ENCODE measurements at places on chromosomes 3 and 15.

GRCh38 chr15:45399381-45400212 is 21.3 kb upstream of the GATM start:
- peak; percentile 60 for DNase-seq

DNA sequence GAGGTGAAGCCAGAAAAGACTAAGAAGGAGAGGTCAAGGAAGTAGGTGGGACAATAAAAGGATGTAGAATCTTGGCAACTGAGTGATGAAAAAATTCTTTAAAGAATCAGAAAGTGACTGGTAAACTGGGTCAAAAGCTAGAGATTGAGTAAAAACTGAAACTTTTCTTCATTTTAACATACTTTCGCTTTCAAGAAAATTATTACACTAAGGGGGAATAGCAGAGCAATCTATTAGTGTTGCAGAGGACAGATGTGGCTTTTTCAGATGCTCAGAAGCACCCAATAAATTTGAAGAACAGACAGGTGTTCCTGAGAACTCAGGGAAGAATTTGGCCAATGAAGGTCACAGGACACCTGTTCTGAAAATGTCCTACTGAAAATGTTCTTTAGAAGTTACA is 805.4 kb upstream of the ALCAM start:
- no peak for DNase-seq

DNA sequence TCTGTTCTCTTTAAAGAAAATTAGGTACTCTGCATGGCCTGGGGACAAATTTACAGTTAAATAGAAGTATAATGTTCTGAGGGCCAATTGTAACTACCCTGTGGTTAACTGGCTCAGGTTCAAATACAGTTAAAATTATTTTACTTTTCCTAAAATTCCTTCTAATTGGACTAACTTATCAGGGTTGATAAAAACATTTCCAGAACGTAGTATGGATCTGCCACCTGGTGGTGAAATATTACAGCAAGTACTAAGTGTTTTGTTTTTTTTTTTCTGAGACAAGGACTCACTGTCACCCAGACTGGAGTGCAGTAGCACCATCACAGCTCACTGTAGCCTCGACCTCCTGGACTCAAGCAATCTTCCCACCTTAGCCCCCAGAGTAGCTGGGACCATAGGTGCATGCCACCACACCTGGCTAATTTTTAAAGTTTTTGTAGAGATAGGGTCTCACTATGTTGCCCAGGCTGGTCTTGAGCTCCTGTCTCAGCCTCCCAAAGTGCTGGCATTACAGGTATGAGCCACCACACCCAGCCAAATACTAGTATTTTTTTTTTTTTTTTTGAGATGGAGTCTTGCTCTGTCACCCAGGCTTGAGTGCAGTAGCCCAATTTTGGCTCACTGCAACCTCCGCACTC is 29.2 kb downstream of the NEO1 start:
- DNase-seq = peak; percentile 47

- no peak for DNase-seq
Observed at GRCh38 chr3:150394606-150395005, 13.5 kb upstream of the TSC22D2 start.

GRCh38 chr3:127736801-127737539 is 64.2 kb downstream of the ABTB1 start:
- DNase-seq = no peak

GRCh38 chr15:80989081-80989517 is 520 bp downstream of the MESD start:
- no peak for DNase-seq

DNA sequence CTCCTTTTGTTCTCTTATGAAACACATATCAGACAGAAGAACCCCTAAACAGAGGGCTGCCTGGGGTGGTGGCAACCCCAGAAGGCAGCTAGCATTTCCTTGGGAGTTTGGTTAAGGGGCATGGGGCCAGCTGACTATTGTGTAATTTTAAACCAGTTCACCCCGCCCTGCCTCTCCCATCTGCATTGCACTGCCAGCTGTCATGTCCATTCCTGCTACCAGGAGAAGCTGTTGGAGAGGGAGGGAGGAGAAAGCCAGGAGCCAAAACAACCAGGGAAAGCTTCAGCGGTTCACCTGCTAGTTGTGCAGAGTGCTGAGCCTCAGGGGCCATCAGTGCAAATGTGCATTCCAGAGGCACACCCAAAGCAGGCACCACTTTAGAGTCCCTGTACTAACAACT is 47.6 kb upstream of the ATP1B3 start:
- no peak for DNase-seq

DNA sequence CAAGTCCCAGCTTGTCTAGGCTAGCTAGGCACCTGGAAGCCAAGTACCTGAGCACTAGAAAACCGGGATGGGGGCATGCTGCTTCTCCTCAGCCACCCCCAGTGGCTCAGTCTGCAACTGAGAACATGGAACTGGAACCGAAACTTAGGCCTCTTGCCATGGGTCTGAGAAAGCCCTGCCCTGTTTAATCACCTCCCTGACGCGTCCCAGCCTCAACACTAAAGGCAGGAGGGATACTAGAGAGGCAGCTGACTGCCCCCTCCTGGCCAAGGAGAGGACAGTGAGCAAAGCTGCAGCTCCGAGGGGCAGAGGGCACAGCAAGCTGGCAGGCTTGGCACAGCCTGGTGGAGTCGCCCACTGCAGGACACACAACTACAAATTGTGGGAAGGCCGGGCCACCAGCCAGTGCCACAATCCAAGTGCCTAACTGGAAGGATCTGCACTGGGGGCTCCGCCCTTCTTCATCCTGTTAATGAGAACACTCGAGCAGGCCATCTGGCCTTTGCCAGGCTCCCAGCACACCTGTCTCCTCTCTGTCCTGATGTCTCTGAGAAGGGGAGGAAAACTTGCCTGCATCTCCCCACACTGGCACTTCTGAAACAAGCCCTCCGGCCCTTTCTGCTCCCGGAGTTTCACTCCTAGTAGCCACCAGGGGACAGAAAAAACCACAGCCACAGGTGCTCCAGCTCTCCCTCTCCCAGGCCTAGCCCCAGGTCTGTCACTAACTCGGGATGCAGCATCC is 53.7 kb downstream of the BDH1 start:
- DNase-seq = no peak

DNA sequence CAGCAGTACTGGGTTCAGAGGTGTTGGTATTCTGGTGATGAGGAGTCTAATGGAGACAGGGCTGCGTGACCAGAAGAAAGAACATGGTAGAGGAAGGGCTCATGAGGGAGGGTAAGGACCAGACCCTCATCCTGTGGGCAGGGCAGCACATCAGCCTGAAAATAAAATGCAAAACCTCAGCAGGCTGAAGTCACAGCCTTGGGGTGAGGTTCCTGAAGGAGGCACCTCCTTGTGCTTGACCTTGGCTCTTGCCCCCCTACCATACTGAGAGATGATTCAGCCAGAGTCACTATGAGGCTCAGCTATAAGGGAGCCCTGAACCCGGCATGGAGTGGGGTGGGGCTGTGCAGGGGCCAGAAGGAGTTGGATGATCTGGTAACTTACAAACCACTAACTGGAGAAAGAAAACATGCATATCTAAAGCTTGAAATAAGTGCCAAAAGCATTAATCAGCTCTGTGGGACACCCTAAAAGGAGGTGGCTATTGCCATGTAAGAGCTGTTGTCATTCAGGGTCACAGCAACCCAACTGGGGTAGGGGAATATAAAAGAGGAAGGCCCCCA is 60.2 kb downstream of the CORO2B start:
- no peak for DNase-seq

- DNase-seq = peak; percentile 72
Observed at GRCh38 chr3:182683453-182683852, 109.9 kb upstream of the ATP11B start.

GRCh38 chr3:105253225-105253624 is 113.5 kb upstream of the ALCAM start:
- no peak for DNase-seq

- no peak for DNase-seq
Observed at GRCh38 chr15:27937851-27938250, 161.3 kb downstream of the OCA2 start.

DNA sequence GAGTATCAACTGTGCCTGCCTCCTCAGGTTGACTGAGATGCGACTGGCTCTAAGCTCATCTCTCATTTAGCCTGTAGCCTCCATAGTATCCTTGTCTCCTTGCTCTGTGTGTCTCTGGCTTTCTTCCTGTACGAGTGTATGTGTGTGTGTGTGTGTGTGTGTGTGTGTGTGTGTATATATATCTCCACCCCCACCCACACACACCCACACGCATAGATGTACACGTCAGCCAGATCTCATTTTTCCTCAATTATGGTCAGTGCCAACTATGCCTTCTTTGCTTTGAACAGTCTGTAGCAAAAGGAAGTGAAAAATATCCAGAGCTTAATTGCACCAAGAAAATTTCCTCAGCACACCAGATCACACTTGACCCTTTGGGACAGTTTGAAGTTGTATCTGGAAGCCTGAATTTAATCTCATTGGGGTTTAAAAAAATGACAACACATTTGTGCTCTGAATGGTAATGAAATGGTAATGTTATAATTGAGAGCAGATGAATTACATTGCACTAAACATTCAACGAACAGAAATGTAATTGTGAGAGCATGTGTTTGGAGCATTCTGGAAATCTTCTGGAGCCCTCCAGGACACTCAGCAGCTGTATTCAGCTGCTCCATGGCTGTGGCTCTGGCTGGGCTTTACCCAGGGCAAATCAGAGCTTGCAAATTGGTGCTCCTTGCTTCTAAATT is 63.6 kb downstream of the RYR3 start:
- no peak for DNase-seq

DNA sequence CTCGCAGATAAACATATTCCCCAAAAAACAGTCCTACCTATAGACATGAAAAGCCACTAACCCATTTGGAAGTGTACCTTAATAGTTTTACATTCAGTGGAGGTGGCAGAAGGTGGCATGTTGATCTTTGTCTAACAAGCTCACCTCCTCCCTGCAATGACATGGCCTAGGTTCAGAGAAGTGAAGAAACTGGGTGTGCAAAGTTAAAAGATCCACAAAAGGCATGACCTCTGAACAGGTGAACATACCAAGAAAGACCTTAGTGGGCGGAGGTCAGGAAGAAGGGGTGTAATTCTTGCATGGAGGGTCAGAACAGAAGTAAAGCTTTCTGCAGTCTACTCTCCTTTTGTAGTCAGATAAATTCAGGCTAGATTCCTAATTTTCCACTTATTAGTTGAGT is 822 bp downstream of the MRPL3 start:
- no peak for DNase-seq

DNA sequence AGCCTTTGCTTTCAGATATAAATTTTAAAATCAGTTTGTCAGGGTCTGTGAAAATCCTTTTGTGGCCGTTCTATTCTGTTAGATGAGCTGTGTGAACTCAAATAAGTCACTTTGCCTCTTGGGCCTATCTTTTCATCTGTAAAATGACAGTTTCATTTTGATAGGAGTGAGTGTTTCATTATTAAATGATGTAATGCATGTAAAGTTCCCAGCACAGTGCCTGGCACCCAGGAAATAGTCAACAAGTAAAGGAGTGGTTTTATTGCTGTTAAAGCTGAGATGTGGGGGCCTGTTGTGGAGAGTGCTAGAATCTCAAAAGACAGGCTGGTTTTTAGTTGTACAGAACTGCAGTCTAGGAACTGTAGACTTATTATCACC is 394.5 kb upstream of the CFAP20DC start:
- no peak for DNase-seq

DNA sequence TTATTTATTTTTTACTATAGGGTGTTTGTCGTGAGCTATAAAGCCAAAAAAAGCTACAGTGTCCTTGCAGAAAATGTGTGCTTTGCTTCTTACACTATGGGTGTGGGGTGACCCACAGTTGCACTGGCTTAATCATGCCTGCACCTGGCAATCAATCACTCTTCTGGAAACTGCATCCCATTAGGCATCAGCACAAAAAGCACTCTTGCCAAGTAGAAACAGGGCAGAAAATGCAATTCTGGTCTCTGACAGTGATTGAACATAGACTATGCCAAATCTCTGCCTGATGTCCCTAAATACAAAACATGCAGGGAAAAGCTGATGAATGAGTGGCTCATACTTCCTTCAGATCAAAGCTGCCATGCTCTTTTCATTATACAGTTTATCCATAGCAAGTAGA is 30.4 kb upstream of the PLAAT1 start:
- no peak for DNase-seq

DNA sequence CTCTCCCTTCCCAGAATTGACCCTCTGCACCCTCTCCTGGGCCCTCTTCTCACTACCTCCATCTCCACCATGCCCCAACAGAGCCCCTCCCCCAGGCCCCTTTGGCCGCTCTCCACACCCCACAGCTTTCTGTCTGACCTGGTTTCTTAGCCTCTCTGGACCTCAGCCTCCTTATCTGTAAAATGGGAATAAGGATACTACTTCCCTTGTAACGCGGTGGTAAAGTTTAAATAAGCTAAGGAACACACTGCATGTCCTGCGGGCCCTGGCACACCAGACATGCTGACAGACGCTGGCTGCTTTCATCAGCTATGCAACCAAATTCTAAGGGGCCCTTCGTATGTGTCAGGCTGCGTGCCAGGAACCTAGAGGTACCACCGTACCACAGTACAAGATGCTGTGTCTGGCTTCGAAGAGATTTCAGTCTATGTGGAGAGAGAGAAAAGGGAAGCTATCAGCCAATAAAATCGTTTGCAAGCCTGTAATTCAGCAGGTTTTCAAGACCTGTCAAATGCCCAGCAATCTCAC is 777 bp upstream of the SLC51A start:
- DNase-seq = no peak

DNA sequence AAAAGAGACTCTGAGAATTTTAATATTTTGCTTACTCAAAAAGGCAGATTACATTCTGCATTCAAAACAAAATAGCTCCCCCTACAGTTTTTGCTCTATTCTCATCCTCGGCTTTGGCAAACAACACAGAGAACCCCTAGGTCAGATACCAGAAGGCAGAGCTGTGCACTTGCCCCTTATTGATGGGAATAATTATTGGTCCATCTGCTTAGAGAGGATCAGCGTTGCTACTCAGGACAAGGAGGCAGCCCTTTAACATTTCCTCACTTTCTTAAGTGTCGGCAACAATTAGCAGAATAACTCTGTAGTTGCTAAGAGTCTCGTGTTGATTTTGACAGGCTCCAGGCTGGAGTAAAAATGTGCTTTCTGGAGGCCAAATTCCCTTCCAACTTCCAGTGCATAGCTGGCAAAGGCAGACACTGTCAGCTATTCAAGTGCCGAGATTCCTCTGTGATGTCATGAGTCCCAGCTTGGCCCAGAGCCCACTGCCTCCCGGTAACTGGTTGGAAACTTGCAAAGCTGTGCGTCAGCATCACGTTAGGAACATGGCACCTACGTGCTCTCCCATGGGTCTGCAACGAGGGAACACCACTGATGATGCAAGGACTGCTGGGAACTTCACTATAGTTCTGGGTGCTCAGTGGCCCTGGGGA is 482.7 kb upstream of the ADAMTS9 start:
- DNase-seq = no peak

DNA sequence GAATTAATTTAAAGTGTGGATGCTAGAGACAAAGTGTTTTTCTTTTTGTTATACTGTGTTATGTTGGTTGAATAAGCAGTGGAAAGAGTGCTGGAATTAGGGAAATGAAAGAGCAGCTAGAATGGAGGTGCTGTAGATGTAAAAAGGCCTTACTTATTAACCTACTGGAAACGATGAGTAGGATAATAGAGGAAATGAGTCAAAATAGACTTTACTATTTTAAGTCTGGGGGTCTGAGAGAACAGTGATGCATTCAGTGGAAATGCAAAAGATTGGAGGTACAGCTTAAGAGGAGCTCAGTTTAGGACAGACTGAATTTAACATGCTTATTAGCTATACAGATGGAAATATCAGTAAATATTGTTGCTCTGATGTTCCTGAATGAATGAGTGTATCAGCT is 674.0 kb downstream of the OTOL1 start:
- no peak for DNase-seq

- DNase-seq = no peak
Observed at GRCh38 chr3:120909602-120909878, 1.5 kb downstream of the STXBP5L start.

Measured in Panc1 (cell line).